Activated CD4-positive, alpha-beta T cell treated with anti-CD3 and anti-CD28 coated beads for 4 hours (primary cell): ENCODE measurements at places on chromosomes 16 and 17.

DNA sequence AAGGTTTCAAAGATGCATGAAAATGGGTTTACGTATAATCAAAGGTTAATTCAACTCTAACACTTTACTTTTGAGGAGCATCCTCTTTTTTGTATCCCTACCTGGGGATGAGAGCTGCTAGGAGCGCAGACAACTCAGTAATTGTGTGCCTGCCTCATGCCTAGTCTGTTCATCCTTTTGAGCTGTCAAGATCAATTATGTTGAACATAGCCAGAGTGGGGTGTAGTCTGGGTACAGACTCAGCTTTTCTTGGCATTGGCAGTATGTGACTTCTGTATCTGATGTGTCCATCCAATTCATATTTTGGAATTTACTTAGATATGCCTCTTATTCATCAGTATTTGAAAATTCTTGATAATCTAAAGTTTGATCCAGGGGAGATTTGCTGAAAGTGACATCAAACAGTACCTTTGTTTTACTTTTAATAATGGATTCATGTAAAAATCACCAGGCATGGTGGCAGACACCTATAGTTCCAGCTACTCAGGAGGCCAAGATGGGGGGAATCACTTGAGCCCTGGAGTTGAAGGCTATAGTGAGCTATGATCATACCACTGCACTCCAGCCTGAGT, 24.1 kb downstream of the PRKCA start:
- no peak for DNase-seq

DNA sequence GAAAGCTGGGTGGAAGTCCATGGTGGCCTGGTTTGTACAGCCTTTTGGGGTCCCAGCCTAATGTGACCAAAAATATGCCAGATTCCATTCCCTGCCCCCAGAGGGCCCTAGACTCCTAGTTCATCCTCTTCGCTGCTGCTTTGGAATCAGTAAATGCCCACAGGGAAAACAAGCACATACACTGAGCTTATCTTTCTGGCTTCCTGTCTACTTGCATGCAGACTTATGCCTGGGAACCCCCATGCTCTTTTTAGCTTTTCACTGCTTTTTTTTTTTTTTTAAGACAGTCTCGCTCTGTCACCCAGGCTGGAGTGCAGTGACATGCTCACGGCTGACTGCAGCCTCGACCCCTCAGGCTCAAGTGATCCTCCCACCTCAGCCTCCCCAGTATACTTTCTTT, 6.2 kb upstream of the CD300LG start:
- no peak for DNase-seq

GRCh38 chr16:26993963-26994362, 72.8 kb upstream of the C16orf82 start:
- DNase-seq: no peak

GRCh38 chr17:29073520-29073919, 30.6 kb downstream of the PIPOX start:
- no peak for DNase-seq

GRCh38 chr16:68626557-68626956, 18.6 kb upstream of the CDH3 start:
- DNase-seq: no peak
